ENCODE measurements at places on chromosomes 1 and 21.

DNA sequence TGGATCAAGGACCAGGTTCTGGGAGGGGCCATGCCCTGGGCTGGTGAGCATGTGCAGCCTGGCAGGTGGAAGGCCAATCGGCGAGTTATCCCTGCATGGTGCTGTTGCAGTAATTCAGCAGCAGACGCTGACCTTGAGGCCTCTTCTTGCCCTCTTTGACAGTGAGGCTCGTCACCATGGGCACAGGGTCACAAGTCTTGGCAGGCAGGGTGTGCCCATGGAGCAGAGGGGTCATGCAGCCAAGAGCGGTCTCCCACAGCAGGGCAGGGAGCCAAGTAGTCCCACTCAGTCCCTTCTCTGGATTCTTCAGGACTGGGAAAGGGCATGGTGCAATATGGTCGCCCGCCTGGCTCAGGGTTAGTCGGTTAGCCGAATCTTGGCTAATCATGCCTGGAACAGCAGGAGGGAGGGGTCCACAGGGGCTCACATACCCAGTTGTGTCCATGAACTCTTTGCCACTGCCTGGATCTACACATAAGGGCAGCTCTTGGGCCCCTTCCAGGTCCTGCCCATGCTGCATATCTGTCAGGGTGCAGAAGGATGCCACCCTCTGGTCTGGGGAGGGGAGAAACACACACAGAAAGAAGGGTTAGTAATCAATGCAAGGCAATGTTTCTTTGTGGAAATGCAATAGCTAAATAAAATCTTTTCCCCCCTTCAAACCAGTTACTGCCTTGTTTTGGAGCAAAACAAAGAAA, 226.8 kb downstream of the SIPA1L2 start:
- no peak for DNase-seq

DNA sequence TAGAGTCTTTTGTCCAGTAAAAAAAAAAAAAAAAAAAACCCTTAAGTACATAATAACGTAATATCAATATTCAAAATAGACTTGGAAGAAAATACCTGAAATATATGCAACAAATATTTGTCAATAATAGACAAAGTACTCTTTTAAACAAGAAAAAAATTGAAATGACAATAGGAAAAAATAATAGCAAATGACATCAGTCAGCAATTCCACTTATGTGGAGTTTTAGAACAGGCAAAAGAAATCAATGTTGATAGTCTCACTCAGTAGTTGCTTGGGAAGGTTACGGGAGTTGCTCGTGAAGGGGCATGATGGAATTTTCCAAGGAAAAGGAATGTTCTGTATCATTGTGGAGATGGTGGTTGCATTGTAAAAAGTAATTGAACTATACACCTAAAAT, 16.9 kb downstream of the LYPLAL1 start:
- no peak for DNase-seq

DNA sequence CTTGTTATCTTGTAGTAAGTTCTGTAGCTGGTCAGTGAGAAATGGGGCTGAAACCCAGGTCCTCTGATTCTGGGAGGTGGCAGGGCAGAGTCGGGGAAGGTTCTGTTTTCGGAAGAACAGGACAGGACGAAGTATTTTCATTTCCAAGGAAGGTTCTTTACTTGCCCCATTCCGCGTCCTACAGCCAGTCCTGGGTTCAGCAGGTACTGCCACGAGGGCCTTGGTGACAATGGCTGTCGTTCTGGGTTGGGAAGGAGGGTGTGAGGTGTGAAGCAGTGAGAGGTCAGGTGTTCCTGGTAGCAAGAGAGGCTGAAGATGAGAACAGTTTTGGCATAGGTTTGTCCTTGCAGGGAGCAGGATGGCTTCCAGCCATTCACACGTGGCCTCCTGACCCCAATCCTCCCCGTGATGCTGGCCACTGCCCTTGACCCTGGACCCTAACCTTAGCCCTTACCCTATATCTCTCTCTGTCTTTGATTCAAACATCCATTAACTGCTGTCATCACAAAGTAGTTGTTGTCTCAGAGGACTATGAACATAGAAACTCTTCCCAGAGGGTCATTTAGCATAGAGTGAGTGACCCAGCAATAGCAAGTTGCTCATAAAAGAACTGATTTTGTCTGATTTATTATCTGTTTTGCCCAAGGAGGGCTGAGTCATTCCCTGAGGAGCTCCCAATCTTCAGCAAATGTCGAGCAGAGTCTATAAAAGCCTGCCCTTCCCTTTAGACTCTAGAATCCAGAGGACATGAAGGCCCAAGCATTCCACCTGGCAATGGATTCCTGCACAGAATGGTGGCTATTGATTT, 25.0 kb downstream of the VASH2 start:
- DNase-seq: peak; percentile 23

DNA sequence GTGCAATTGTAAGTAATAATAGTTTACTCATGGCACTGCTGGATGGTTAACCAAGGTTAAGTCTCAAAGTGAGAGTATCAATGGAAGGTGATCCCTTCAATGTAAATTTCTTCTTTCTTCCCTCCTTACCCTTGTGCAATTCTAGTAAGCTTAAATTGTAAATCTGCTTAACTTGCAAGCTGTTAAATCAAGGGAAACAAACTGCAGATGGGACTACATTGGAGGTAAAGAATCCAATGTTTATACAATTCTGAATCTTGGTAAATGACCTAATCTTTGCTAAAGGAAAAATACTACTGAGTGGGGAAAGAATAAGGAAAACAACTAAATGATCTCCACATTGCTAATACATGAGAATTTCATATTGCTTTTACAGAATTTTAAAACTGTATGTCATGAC, 6.7 kb upstream of the CD55 start:
- no peak for DNase-seq

DNA sequence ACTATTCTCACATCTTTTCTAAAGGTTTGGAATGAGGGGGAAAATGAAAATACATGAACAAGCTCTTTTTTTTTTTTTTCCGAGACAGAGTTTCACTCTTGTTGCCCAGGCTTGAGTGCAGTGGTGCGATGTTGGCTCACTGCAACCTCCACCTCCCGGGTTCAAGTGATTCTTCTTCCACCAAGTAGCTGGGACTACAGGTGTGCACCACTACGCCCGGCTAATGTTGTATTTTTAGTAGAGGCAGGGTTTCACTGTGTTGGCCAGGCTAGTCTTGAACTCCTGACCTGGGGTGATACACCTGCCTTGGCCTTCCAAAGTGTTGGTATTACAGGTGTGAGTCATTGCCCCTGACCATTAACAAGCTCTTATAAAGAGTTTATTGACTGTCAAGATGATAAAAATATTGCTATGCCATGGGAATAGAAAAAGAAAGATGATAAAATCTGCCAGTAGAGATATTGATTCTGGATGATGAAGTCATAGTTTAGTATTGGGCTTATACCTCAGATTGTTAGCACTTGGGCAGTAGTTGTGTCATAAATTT, 36.6 kb downstream of the INKA2 start:
- no peak for DNase-seq

DNA sequence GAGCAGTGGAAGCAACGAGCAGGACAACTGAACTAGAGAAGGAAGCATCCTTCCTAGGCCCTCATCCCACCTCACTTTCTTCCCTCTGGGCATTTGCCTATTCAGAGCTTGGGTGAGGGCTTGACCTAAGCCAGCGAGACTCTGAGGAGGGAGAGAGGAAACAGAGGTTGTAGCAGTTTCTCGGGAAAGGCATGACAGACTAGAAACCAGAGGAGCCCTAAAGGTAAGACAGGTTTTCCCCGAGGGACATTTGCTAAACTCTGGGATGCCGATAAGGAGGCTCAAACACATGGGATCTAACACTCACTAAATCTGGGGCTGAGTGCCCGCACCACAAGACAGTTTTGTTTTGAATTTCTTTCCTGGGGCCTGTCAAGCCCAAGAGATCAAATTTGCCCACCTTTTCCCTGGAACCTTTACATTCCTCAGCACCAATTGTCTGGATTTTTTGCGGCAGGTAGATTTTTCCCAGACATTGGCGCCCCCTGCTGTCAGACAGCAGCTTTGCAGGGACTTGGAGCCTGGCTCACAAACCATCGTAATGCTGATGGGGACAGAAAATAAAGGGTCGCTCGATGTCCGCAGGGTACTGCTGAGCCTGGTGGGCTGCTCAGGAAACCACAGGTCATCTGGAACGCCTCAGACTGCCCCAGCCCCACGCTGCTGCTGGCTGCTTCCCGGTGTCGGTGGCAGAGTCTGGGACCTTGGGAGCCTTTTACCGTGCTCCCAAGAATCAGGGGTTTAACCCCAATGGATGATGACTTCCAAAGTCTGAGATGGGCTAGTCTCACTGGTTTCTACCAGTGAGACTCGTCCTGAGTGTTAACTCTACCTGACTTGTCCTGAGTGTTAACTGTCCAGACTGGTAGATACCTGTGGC, 23.4 kb upstream of the TSPAN2 start:
- peak; percentile 42 for DNase-seq

- DNase-seq: peak; percentile 27
Observed at GRCh38 chr1:94425821-94426484, 7.8 kb downstream of the ABCD3 start.

GRCh38 chr1:111281411-111281810, 9.2 kb upstream of the CHIA start:
- DNase-seq: no peak

DNA sequence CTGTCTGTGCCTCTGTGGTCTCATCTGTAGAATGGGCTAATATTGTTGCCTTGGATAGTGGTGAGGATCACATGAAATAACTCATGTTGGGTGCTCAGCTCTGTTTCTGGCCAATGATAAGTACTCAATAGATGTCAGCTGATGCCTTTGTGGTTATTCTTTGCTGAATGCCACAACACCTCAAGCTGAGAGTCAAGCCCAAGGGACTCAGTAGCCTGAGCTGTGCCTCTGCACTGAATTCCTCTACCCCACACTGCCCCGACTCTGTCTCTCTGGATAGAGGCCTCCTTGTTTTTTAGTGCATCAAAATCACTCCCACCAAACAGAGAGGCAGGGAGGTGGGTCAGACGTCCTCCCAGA, 196.1 kb upstream of the VAMP3 start:
- DNase-seq: no peak

- no peak for DNase-seq
Observed at GRCh38 chr1:90957497-90957896, 64.3 kb downstream of the ZNF644 start.

GRCh38 chr1:114524944-114525343, 13.9 kb upstream of the TRIM33 start:
- DNase-seq: peak; percentile 14

DNA sequence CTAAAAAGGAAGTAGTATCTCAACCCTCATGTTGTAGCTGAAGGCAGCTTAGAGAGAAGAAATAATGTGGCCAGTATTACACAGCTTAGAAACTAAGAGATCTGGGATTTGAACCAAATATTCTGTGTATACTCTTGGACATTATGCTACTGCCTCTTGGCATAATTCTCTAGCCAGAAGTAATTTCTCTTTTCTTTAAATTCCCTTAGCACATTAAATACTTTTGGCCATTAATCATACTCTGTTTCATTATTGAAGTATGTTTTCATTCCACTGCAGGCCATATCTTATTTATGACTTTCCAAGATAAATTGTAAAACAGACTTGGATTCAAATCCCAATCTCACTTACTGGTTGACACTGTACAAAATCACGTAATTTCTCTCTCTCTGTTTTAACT, 181.3 kb upstream of the SPAG17 start:
- no peak for DNase-seq

- DNase-seq: no peak
Observed at GRCh38 chr1:185972096-185972850, 238.1 kb downstream of the HMCN1 start.

GRCh38 chr1:28326984-28327383, 1.9 kb upstream of the MED18 start:
- DNase-seq: peak; percentile 33

GRCh38 chr1:117235863-117236465, 25.2 kb upstream of the VTCN1 start:
- DNase-seq: no peak

- peak; percentile 56 for DNase-seq
Observed at GRCh38 chr1:18234790-18235242, 127.2 kb downstream of the IGSF21 start.

DNA sequence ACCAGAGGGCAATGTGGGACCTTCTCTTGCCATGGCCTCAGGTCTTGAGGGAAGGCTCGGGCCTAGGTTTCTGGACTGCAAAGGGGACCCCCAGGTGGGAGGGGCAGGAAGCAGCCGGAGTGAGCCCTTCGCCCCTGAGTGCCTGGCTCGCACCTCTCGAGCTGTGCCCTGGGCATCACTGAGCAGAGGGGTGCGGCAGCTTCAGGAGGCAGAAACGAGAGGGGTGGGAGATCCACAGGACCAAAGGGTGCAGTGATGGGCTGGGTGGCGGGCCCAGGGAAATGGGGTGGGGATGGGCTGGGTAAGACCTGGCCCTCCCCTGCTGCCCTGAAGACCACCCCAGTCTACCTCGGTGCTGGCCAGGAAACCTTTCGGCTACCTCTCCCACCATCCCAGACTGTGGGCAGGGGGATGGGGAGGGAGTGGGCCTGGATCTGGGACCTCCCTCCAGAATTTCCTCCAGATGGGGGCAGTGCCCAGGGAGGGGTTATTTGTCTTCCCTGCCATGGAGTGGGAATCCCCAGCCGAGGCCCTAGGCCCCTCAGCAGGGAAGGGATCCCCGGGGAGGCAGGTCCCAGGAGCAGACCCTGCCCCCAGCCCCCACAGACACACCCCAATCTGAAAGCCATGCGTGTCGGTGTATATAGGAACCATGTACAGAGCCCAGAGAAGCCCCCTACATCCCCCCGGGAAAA, 21.3 kb downstream of the A3GALT2 start:
- DNase-seq: no peak

DNA sequence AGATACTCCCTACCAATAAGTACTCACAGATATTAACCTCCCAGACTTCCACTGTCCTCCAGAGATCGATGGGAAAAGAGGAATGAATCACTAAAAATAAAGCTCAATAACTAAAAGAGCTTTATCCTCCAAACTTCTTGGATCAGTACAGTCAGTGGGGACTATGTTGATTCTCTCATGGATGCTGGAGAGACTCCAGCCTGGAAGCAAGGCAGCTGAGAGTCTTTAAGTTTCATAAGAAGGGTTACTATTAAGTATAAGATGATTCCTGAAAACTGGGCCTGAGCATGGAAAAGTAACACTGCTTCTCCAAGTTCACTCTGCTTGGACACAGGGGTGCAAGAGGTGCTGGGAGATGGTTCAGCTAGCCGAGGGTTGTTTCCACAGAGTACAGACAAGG, 6.2 kb upstream of the DDR2 start:
- DNase-seq: no peak

- no peak for DNase-seq
Observed at GRCh38 chr21:26365849-26366248, 195.3 kb upstream of the APP start.

DNA sequence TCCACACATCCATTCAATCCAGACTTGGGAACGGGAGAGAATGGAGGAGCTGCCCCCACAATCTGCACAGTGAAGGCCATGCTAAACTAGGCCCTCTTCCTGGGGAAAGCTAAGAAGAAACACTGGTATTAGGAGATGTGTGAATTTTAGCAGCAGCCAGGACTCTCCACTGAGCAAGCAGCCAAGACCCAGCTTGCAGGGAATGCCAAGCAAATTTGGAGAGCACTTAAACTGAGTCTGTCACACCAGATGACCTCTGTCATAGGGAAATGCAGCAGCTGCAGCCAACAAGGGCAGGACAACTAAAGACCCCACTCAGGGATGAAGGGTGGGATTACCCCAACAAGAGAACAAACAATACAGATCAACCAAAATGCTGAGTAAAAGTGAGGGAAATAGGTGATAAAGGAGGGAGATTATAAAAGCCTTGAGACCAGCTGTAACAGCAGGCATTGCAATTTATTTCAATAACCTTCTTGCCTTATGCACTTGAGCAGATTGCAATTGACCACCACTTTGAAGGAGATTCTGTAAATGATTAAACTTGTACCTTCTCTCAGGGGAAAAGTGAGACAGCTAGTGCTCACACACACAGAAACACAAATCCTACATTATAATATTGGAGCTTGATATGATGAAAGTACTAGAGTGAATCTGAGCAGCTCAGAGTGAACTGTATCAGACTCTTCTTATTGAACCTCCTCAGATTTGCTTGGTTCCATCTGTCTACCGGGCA, 2.5 kb upstream of the CLCA1 start:
- no peak for DNase-seq
